ENCODE measurements at places on chromosomes 13 and 19. TPM values are rescaled to one million over a fixed set of nuclear protein-coding genes. Genes with fewer than 3 reads are reported as not detected.

DNA sequence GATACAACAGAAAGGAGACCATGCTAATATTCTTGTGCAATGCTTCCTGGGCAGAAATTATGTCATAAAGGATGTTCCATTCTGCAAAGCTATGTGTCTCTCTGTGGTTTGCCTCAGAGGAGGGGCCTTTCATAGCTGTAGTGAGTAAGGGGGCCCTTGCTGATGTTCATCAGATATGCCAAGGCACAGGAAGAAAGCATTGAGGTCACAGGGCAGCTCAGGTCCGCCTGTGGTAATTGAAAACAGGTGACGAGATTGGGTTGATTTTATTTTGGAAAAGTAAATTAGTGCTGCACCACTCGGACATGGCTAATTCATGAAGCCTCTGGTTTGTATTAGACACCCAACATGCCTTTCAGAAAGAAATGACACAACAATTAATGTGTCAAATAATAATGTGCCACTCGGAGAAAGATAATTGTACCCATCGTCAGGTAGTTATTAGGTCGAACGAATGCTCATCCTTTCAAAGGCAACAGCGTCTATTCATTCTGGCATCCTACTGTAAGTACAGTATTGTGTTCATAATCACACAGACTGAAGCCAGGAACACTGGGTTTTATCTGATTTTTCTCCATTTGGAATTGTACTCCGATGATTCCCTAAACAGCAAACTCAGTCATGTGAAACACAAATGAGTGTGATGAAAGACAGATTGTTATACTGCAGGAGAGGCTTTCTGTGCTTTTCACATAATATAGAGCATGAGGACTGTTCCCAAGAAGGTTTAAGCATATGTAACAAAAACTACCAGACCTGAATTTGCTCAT is 421.6 kb upstream of the KLF12 start:
- DNase-seq: no peak

- no peak for DNase-seq
These were observed 543.7 kb downstream of the EFNB2 start for GRCh38 chr13:105991622-105992277.

- DNase-seq: no peak
These were observed 75.9 kb downstream of the STK24 start for GRCh38 chr13:98500963-98501421.

DNA sequence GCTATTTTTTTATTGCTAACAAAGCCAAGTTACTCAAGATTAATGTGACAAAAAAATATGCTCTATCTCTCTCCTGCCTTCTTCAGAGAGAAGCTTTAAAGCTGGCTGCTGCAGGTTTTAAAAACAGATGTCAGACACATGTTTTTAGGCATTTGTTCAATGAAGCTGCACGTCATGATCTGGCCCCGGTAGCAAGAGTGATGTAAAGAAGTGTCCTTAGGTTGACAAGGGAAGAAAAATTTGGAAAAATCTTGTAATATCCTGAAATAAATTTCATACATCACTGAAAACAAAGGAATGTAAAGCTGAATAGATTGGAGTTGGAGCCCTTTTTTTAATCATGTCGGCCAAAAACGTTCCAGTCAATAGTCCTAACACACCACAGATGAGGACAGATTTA is 531.4 kb upstream of the NBEA start:
- no peak for DNase-seq

PLK5 gene
- total RNA-seq: not detected

DNA sequence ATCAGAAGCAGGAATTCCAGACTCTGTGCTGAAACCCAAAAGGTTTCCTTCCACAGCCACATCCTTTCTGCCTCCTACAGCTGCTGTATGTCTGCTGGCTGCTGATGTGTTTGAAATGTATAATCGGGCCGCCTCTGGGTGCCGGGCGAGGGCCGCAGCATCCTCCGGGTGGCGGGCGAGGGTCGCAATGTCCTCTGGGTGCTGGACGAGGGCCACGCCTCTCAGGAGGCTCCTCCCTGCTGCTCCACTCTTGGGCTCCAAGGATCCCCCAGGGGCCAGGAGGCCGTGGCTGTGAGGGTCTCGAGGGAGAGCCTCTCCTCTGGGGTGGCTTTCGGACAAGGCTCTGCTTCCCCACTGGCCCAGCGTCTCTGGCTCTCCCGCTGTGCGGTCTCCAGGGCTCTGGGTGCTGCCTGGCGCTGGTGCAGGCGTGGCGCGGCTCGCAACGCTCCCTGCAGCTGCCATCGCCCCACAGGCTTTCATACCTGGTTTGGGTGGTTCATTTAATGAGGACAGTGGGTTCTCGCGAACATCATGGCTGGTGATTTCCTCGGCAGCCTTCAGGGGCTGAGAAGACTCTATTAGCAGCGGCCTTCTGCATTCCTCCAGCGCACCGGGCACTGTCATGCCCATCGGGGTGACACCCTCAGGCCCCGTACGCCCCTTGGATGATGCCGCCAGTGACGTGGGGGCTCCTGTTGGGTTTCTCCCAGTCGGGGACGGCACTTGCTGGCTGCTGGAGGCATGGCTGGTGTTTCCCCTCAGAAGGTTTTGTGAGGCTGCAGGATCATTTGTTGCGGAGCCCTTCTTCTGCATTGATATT is 41.8 kb upstream of the GRTP1 start:
- DNase-seq: no peak

Data from kidney (tissue), 22 donors.